ENCODE measurements at places on chromosomes 1 and 21.

DNA sequence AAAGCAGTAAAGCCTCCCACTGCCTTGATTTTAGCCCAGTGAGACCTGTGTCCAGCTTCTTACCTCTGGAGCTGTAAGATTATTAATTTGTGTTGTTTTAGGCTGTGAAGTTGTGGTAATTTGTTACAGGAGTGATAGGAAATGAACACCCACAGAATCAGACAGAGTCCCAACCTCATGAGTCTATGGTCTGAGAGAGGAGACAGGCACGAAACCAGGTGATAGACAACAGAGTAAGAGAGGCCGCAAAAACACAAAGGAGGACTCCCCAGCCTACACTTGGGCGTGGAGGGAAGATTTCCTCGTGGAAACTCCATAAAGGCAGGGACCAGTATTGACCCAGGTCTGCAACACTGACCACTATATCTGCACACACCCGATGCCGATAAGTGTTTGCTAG is 234.6 kb upstream of the JUN start:
- DNase-seq = no peak

- peak; percentile 69 for DNase-seq
Observed at GRCh38 chr1:32200226-32201010, at the start of gene CCDC28B. Gene CCDC28B, plus strand, starts transcription at chr1:32200595. Its CDS starts 1,341 bp downstream, at chr1:32201936.

DNA sequence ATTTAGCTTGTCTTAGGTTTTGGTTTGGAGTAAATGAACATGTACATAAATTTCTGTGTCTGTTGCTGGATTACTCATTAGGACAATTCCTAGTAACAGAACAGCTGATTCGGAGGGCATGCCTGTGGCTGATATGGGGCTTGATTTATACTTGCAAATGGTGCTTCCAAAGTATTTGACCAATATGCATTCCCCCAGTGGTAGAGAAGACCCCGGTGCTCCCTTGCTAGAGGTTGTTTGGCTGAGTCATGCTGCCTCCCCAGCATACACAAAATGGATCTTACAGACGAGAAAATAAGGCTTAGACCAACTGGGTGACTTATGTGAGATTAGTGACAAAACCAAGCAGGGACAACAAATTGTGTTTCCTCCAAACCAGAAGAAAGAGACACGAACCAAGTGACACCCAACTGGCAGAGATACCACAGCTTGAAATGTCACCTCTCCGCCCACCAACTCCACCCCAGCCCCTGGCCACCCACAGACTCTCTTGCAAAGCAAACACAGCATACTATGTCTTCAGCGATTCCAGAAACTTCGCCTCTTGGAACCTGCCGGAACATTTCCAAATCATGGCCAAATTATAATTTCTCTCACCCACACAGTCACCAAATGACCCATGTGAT is 75.9 kb upstream of the ETS2 start:
- DNase-seq = peak; percentile 85

DNA sequence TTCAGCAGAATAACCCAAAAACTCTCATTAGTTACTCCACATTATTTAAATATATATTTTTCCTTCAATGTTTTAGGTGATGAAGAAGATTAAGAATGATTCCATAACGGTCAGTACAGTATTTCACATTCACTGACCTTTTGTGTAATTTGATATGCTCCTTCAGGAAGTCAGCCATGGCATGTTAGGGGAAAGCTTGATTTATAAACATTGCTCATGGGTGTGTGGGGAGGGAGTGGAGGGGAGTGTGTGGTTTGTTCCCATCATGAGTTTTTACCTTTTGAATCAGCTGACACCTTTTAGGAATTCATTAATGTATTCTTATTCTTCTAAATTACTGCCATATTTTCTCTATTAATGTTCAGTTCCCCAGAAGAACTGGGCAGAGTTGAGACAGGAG is 240.2 kb downstream of the ATG4C start:
- no peak for DNase-seq

- DNase-seq = peak; percentile 60
Observed at GRCh38 chr1:157369808-157370521, 182.3 kb downstream of the FCRL5 start.

DNA sequence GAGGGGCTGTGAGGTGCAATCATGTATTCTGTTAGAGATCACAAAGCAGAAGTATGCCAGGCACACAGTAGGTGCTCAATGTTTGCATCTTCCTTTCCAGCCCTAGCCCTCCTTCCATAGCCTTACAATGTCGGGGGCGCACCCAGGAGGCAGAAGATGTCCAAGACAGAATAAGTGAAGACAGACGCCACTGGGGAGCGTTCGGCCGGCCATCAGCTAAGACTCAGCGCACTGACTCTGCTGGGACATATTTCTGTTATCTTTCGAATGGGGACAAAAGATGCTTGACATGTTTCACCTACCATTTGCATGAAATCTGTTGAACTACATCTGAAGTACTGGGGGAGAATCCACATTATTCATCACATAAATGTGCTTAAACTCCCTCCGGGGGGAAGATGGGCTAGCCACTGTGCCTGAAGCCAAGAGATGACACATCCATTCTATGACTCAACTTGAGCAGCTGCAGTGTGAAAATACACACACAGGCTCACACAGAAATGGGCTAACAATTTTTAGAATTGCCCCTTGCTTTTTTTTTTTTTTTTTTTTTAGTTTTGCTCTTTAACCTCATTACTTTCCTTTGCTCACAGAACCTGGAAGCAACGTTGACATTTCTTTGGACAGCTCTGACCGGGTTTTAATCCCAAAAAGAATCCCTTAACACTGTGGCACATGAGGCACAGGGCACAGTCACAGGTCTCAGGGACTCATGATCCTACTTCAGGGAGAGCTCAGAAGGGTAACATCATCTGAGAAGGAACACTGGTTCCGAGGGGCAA is 7.9 kb downstream of the TIAM1 start:
- peak; percentile 97 for DNase-seq

DNA sequence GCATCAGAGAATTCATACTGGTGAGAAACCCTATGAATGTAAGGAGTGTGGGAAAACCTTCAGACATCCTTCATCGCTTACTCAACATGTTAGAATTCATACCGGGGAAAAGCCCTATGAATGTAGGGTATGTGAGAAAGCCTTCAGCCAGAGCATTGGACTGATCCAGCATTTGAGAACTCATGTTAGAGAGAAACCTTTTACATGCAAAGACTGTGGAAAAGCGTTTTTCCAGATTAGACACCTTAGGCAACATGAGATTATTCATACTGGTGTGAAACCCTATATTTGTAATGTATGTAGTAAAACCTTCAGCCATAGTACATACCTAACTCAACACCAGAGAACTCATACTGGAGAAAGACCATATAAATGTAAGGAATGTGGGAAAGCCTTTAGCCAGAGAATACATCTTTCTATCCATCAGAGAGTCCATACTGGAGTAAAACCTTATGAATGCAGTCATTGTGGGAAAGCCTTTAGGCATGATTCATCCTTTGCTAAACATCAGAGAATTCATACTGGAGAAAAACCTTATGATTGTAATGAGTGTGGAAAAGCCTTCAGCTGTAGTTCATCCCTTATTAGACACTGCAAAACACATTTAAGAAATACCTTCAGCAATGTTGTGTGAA is 12.8 kb downstream of the ZFP69B start:
- no peak for DNase-seq

DNA sequence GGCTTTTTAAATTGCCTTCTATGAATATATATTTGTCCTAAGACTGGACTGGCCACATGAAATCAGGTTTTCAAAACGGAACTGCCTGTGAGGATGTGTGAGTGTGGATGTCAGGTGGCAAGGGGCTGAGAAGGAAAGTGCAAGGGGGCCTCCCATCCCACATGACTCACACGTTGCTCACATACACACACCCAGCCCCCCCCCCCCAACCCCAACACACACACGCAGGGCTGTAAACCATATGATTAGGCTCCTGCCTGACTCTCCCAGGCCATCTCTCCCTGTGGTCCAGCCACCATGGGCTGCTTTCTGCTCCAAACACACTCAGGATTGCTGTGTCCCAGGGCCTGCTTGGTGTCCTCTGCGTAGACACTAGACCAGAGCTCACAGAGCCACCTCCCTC is 22.4 kb downstream of the DEGS1 start:
- peak; percentile 81 for DNase-seq

GRCh38 chr1:182309631-182310351 is 81.8 kb downstream of the GLUL start:
- no peak for DNase-seq

DNA sequence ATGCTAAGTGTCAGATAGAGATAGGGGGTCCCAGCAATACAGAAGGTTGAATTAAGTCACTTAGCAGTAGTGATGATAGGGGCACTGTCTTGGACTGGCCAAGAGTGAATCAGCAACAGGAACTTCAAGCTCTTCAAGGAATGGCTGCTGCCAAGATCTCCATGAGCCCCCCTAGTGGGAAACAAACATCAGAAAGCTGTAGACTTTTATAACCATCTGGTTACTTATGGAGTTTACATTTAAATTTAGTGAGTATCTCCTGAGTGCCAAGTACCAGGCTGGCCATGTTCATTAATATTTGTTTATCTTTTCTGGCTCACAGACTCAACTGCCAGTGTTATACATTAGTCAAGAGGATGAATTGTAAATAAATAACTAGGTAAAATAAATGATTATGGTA is 327.3 kb downstream of the TTLL7 start:
- DNase-seq = peak; percentile 22

- peak; percentile 28 for DNase-seq
Observed at GRCh38 chr1:70487910-70488665, 77.0 kb downstream of the CTH start.

DNA sequence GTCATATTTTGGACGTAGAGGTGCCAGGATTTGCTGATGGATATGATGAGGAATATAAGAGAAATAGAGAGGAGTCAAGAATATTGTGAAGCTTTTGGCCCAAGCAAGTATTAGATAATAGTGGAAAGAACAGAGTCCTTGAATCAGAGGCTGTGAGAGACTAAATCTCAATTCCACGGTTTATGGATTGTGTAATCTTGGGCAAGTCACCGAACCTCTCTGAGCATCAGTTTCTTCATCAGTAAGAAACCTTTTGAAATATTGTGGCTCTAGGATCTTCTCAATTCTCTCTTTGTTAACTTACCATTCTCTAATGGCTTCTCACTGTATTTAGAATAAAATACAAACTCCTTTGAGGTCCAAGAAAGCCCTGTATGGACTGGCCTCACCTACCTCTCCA is 77.6 kb downstream of the RPS6KA1 start:
- no peak for DNase-seq

- DNase-seq = no peak
Observed at GRCh38 chr1:236016782-236017400, 48.0 kb downstream of the NID1 start.

DNA sequence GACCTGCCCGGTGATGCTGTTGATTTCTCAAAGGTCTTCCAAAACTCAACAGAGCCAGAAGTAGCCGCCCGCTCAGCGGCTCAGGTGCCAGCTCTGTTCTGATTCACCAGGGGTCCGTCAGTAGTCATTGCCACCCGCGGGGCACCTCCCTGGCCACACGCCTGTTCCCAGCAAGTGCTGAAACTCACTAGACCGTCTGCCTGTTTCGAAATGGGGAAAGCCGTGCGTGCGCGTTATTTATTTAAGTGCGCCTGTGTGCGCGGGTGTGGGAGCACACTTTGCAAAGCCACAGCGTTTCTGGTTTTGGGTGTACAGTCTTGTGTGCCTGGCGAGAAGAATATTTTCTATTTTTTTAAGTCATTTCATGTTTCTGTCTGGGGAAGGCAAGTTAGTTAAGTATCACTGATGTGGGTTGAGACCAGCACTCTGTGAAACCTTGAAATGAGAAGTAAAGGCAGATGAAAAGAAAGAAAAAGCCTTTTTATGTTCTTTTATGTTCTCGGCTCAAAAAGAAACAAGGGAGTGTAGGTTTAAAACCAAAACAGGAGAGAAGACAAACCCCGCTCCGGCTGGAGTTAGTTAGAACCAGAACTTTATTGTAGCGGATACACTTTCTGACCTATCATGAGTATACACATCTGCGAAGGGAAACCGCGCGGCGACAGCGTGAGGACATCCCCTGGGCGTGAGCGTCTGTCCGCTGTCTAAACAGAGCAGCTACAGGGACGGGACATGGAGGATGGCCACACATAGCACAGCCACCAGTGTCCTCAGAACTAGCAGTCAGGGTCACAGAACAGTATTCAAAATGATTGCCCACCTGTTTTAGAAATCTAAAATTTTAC is 77.1 kb downstream of the PIK3CD start:
- DNase-seq = no peak

DNA sequence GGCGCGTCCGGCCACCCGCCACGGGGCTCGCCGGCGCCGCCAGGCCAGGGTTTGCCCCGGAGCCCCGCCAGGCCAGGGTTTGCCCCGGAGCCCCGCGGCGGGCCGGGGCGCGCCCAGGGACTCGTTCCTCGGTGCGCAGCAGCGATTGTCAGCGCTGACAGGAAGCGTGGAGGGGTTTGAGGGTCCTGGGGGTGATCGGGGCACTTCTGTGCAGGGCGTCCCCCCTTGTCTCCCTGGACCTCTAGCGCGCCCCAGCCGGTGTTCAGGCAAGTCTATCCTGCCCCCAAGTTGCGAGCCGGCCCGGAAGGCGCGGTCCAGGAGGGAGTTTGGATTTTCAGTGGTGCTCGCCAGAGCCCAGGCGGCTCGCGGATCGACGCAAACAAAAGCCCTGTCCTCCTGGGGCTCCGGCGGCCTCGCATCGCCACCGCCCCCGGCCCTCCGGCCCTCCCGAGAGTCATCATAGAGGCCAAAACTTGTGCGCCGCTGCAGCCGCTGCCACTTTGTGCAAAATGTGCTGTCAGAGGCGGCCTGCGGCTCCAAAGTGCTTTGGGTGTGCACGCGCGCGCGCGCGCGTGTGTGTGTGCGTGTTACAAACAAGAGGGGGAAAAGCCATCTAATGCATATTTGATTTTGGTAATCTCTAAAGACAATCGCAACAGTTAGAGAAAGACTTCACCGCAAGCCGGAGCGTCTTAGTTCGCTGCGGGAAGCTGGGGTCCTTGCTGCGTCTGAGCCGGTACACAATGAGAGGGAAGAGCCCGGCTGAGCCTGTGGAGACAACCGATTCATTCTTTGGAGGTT is 1.0 kb downstream of the ROR1 start:
- peak; percentile 34 for DNase-seq

DNA sequence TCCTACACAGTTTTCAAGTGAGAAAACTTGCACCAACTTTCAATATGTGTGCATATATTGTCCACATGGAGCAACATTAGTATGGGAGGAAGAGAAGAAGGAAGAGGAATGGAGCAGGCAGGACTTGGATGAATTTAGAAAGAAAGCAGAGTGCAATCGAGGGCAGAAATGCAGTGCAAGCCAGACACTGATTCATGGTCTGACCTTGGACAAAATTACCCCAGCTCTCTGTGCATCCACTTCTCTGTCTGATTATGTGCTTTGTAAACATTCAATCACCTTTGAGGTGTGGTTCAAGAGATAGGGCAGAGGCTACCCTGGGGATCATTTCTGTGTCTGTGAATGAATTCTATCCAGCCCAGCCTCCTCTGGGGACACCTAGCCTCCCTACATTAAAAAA is 265.2 kb downstream of the TNR start:
- no peak for DNase-seq
